Stimulated activated CD4-positive, alpha-beta T cell treated with anti-CD3 and anti-CD28 coated beads, Interleukin-15, amount 100 ng/mL, for 48 hours (primary cell): ENCODE measurements at places on chromosomes 3 and 15.

DNA sequence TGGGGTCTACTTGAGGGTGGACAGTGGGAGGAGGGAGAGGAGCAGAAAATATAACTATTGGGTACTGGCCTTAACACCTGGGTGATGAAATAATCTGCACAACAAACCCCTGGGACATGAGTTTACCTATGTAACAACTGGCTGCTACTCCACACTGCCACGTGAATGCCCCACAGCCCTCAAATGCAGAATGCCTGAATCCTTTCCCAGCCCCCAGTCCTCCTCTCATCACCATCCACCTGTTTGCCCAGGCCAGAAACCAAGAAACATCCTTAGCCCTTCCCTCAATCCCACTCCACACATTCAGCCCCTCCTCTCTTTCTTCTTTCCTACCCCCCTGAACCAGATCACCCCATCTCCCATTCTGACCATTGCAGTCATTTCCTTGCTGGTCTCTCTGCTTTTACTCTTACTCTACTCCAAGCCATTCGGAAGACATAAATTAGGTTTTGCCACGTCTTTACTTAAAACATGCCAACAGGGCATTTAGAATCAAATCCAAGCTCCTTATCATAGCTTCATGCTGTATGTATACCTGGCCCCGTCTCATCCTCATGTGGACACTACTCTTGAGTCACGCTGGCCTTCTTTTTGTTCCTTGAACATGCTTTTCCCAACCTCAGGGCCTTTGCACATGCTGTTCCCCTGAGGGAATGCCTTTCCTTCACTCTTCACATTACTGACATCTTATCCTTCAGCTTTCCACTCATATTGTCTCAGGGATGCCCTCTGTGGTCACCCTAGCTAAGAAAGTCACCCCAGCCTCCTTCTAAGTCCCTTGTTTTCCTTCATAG lies 137.5 kb upstream of the ABHD17C start:
- no peak for DNase-seq

DNA sequence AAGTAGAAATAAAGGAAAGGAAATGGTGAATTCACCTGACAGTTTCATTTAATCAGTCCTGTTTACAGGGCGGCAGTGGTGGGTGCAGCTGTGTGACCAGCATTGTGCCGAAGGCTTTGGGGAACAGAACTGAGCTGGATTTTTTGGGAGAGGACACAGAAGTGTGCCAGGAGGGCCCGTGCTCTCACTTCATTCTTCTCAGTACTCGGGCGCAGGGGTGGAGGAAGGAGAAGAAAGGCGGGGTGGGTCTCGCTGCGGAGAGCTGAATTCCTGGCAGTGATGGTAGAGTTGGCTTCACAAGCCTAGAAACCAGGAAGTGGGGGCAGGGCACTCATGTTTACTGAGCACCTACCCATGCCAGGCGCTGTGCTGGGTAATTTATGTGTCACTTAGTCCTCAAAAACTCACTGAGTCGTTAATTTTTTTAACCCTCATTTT lies 64.6 kb downstream of the CRTC3 start:
- DNase-seq: peak; percentile 86

DNA sequence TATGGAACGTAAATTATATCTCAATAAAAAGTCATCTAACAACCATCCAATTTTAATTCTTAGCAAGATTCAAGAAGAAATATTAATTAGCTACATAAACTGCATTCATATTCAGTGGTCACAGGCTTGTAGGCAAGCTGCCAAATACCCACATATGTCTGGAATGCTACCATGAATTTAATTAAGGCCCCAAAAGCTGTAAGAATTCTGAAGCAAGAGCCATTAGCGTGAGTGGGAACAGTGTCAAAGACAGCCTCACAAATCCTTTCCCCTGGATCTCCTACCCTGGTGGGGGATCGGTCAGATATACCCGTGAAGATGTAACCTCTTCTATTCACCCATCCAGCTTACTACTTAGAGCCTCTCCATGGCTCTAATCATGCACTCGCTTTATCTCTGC lies 40.0 kb downstream of the ATG7 start:
- DNase-seq: no peak

- DNase-seq: no peak
Measured at GRCh38 chr3:24687671-24688070, 193.0 kb upstream of the THRB start.

DNA sequence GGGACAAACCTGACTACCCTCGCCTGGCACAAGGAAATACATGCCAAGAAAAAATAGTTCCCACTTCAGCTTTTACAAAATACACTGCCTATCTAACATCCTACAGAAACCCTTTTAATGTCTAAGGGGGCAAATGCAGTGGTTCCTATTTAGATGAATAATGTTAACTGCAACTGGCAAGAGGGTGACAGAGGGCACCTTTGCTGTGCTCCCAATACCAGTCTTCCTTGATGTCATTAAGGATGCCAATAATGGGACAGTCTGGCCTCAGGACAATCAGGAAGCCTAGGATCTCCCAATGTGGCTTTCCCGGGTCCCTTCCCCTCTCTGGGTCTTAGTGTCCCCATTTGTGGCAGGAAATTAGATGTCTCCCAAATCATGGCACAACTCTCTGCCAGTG lies 13.9 kb downstream of the CSRNP1 start:
- no peak for DNase-seq

GRCh38 chr3:194014756-194015155 lies 121.2 kb upstream of the HES1 start:
- DNase-seq: no peak

DNA sequence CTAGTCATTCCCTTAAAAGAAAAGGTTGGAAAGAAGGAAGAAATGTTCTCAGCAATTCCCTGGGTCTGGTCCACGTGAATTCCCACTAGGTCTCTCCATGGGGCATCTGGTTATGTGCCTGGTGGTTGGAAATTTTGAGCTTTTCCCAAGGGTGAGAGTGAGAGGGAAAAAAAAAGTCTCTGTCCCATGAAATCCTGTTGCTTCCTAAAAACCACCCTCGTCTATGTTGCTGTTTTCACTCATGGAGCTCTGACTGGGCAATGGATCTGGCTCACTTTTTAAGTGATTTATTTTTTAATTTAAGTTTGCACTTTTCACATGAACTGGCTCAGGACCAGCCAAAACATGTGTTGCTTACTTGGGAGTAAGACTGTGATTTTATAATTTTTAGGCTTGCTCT lies 190.1 kb downstream of the CHST2 start:
- DNase-seq: no peak

GRCh38 chr3:89372456-89372855 lies 265.0 kb downstream of the EPHA3 start:
- no peak for DNase-seq

DNA sequence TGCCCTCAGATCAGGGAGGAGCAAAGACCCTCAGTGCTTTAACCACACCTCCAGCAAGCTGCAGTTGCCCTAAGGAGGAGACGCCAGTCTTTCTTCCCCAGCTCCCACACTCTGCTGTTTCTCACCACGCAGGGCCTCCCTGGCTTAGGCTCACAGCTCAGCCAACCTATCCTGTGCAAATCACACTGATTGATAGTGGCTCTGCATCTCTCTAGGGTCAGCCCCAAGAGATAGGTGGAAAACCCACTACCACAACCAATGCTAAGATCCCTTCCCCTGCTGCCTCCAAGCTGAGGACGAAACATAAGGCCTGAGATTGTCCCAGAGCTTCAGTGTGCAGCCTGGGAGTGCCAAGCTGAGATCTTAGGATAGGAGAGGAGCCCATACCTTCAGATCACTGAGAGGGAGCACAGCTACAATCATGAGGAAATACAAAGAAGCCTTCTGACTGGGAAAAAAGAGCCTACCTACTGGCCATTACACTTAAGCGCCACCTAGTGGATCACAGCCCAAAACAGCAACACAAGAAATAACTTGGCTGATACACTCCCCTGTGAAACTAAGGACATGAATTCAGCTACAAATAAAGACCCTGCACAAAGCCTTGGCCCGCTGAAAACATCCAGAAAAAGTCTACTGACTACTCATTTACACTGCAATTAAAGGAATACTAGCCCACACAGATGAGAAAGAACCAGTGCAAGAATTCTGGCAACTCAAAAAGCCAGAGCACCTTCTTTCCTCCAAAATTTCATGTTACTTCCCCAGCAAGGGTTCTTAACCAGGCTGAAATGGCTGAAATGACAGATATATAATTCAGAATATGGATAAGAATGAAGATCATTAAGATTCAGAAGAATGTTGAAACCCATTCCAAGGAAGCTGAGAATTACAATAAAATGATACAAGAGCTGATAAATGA lies 271.5 kb upstream of the DCBLD2 start:
- peak; percentile 11 for DNase-seq

GRCh38 chr15:59296181-59296617 lies 76.5 kb downstream of the MYO1E start:
- DNase-seq: no peak

DNA sequence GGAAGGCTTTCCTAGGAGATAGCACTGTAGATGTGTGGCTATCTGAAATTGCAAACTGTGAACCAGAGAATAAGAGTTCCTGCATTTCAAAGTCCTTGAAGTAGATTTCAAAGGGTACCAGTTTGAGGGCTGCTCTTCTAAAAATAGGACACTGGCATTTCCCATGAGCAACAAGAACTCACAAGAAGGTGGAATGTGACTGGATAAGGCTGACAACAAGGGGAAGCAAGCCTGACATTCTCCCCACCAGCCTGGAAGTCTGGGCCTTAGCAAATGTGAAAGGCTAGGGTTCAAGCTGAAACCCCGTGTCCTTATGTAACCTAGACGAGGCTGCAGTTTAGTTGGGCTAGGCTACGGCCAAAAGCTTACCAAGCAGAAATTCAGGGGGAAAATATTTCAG lies 18.7 kb upstream of the TJP1 start:
- DNase-seq: no peak

GRCh38 chr3:15155840-15156360 lies 50.1 kb upstream of the CAPN7 start:
- no peak for DNase-seq

- no peak for DNase-seq
Measured at GRCh38 chr15:80252121-80252518, at the start of gene CTXND1. Gene CTXND1 (minus strand): TSS chr15:80252213. CDS start chr15:80201949, 50,264 bp downstream.

DNA sequence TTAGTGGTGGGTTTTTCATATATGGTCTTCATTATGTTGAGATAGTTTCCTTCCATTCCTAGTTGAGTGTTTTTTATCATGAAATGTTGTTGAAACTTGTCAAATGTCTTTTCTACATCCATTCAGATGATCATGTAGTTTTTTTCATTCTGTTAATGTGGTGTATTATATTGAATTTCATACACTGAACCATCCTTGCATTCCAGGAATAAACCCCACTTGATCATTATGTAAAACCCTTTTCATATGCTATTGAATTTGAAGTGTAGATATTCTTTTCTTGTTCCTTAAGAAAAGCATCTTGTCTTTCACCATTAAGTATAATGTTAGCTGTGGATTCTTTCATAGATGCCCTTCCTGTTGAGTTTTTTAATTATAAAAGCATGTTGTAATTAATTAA lies 42.9 kb downstream of the PIAS1 start:
- DNase-seq: no peak

GRCh38 chr3:105067361-105067760 lies 299.3 kb upstream of the ALCAM start:
- no peak for DNase-seq

- no peak for DNase-seq
Measured at GRCh38 chr3:10845839-10846656, 30.0 kb downstream of the SLC6A11 start.

GRCh38 chr15:79635897-79636561 lies 203.9 kb downstream of the MINAR1 start:
- no peak for DNase-seq

DNA sequence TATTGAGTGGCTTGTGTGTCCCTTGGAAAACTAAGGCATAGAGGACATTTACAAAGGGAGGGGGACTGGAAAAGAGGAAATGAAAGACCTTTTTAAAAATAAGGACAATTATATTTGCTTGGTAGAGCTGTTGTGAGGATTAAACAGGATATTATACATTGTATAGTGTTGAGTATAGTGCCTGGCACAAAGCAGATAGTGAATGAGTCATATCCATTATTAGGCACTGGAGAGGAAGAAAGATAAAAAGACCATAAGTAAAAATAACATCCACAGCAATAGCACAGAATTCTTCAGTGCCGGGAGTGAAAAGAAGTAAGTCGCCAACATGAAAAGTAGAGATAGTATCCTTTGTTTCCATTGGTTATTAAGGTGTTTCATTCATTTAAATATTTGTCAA lies 623.3 kb downstream of the PDCD6IP start:
- DNase-seq: no peak

- DNase-seq: no peak
Measured at GRCh38 chr15:25169318-25169717, 214.5 kb downstream of the SNRPN start.

DNA sequence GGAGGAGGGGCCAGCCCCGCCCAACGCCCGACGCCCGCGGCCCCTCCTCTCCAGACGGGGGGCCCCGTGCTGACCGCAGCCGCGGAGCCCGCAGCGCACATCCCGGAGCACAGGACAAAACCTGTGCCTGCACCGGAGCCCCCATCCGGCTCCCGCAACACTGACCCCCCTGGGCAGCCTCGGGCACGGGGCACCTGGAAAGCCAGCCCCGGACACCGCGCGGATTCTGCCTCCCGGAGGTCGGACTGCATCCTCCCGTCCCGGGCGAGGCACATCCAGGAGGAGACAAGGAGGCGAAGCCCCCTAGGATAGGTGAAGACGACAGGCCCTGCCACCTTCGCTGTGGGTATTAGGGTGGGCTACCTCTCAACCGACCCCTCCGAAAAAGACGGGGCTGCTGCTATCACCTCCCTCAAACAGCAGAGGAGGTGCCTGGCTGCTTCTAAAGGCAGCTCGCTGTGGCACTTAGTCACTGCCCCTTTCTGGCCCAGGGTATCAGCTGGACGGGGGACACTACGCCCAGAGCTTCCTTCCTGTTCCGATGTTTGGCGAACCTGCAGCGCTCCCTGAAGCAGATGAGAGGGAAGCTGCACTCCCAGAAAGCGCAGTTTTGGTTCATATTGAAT lies 10.6 kb downstream of the XXYLT1 start:
- no peak for DNase-seq

DNA sequence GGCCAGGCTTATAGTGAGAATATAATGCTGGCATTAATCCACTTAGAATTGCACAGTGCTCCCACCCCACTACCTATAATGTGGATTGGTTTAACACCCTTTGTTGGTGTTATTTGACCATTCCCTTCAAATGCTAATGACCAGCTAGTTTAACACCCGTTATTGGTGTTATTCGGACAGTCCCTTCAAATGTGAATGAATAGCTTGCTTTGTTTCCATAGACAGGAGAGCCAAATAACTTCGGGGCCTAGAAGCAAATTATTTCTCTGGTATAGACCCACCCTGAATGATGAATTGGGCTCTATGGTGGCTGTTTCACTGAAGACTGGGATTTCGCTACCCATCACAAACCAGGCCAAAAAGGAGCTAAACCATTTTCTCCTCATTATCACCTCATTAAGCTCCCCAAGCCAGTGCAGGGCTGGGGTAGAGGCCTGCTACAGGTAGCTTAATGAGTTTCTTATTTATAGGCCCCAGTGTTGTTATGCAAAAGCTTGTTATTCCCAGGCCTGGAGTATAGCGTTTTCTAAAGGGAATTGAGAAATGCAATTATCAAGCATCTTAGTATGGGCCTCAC lies 494.1 kb upstream of the DPH6 start:
- DNase-seq: no peak

- DNase-seq: no peak
Measured at GRCh38 chr15:59539799-59540198, 71.8 kb upstream of the GCNT3 start.
